ENCODE measurements at places on chromosomes 1 and 21.

DNA sequence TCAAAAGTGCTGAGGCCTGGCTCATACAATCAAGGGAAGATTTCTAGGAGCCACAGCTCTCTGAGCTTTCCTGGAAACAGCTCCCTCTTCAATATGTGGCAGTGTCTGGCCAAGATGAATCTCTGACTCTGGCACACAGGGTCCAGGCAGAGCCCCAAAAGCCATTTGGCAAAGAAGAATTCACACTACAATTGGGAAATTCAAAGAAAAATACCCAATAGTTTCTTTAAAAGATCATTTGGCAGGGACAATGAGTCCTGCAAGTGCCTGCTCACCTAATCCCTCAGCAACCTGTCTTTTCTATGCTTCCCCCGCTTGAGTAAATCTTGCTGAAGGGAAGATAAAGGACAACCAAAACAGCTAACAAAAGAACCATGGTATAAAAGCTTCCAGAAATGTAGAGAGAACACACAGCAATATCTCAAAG, 124.6 kb downstream of the TGFBR3 start:
- DNase-seq: no peak

DNA sequence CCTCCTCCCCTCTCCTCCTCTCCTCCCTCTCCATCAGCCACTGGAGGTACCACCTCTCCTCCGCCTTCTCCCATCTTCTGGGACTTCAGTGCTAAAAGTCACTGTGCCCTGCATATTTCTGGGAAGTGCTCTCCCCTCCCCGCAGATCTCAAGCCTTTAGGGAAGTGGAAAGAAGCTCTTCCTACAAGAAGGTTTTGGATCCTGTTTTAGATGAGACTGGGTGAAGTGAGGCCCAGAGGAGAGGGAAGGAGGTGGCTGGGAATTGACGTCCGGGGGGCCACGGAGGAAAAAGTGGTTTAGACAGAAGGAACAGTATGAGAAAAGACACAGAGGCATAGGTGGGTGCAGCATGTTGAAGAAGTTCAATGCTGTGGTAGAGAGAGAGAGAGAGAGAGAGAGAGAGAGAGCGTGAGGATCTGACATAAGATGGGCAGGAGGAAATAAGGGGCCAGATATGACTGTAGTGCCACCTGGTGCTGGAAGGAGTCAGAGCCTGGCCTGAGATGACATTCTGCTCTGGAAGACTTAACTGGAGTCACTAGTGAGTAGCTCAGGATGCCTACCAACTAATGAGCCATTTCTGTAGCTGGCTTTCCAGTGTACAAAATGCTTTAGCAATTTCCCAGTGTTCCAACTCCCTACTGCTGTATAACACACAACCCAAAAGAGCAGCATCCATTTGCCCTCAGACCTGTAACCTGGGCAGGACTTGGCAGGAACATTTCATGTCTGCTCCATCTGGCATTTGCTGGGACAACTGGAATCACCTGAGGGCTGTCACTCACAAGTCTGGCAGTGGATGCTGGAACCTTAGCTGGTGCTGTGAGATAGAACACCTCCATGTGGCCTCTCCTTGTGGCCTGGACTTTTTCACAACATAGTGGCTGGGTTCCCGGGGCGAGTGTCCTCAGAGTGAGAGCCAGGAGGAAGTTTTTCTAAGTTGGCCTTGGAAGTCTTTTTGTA, 16.6 kb upstream of the ZSCAN20 start:
- peak; percentile 33 for DNase-seq

DNA sequence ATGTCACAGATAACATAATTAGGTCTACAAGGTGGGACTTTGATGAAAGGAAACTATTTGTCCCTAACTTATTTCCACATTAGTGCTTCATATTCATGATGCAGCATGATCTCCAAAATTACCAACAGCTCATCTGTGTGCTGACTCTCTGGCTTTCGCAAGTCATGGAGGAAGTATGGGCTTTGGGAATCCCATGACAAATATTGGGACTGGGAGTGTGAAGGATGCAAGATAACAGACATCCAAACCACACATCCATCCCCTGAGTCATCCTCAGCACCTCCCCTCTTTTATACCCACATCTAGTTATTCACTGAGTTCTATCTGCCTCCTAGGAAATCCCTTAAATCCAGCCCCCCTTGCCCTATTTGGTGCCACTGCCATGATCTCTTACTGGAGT, 102.8 kb upstream of the COL24A1 start:
- no peak for DNase-seq

DNA sequence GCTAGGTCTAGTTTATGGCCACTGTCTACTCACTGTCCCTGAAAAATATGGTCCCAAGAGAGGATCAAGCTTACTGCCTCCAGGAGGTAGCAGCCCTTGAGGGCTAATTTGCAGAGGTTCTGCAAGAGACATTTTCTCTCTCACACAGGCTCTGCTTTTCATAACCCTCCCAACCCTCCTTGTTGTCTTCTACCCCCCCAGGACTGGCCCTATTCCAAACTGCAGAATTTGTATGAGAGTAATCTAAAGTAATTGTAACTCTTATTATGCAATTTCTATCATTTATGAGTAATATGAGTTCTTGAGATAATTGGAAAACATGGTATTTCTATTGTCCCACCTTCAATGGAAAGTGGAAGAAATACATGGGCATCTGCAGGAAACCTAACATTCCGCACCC, 70.4 kb upstream of the CD55 start:
- DNase-seq: no peak

- DNase-seq: peak; percentile 48
Observed at GRCh38 chr21:17818186-17819113, 706 bp downstream of the C21orf91 start.

GRCh38 chr1:201518071-201518470, 11.1 kb upstream of the CSRP1 start:
- DNase-seq: no peak

GRCh38 chr1:86429122-86429725, 5.3 kb downstream of the CLCA2 start:
- DNase-seq: no peak

DNA sequence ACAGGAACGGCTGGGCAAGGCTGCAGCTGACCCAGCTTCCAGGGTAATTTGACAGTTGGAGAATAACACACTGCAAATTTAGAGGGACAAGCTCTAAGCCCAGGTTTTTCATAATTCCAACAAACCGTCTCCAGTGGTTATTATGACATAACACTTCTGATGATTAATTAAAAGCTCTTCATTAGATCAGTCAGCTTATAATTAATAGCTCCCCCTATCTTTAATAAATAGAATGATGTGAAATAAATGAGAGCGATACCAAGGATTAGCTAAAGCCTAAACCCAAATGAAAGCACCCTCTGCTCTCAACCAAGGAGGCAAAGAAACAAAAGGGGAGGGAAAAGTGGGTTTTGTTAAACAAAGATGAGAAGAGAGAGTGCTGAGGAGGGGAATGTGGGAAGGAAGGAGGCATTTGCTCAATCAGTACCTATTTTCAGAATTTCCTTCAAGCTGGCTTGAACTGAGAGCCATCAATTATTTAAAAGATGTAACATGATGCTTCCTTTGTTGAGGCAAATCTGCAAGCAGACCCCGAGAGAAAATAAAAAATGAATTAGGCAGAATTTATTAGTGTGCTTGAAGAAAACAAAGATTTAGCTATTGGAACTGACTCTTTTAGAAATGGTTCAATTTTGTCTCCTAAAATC, 221.8 kb upstream of the ESRRG start:
- no peak for DNase-seq

Measured in stimulated activated naive CD8-positive, alpha-beta T cell treated with anti-CD3 and anti-CD28 coated beads, Interleukin-15, Interleukin-2, amounts not matched to agents 100 U/mL and 50 U/mL, for 24 hours (primary cell).